ENCODE measurements at places on chromosomes 7 and 10.
A peak's percentile ranks its signal among the peaks of the same experiment; 100 is the strongest.

GRCh38 chr10:97766106-97766810, 5.5 kb downstream of the SFRP5 start:
- no peak for DNase-seq

DNA sequence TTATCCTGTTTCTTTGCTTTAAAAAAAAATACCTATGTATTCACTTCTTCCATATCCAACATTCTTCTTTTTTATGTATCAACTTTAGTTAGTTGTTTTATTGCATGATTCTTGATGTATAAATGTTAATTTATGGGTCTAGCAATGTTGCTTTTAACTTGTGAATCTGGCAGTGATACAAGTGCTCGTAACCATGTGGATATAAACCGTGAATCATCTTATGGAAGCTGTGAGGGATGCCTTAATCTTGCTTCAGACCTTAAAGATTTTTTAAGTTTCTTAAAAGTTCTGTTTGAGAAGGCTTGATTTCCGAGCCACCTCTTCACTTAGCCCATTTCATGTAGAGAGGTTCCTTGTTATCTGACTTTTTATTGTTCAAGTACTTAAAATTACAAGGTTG, 25.9 kb downstream of the HELLS start:
- no peak for DNase-seq

DNA sequence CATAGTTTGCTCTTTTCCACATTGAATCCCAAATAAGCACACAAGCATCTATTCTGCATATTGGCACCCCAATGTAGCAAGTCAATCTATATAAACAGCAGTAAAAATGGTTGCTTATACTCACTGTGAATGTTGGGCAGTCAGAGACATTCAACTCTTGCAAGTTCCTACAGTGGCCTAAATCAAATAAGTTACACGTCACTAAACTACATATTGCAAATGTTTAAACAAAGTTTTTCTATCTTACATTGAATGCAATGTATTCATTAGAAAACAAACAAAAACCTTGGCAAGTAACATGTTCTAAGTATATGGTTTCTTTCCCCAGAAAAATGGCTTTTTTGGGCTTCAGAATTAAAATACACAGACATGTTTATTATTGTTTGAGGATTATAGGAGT, 19.0 kb downstream of the LRRC17 start:
- DNase-seq, result no peak

DNA sequence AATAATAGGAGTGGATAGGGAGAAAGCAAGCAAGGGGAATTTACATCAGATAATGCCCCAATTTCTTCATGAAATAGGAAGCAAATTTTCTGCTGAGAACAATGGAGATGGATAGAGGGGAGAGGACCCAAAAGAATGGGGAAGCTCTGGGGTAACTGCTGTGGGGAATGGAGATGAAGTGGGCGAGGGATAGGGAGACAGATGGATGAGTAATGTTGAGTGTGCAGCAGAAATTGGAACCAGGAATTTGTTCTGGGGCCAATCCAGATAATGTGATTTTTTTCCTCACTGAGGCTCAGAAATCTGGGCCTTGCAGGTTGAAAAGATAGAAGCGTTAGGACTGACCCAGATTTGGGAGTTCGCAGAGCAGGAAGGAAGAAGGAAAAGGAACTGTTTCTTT, 24.5 kb upstream of the MRC1 start:
- no peak for DNase-seq

GRCh38 chr7:25940086-25940906, 211.7 kb upstream of the NFE2L3 start:
- DNase-seq, result no peak

DNA sequence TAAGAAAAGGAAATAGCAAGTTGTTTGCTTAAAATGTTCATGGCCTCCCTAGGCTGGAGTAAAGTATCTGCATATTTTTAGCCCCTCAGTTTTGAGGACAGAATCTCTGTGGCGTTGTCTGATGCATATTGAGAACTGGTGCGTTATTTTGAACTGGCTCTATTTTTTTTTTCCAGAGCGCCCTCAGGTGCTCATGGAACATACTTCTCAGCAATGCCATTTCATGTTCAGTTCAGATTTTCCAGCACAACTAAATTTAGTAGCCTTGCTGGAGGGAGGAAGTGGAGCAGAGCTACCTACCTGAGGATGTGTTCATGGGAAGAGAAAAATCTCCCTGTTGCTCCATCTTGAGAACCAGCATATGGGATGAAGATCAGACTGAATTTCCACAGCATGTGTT, 870.5 kb downstream of the LRMDA start:
- no peak for DNase-seq

DNA sequence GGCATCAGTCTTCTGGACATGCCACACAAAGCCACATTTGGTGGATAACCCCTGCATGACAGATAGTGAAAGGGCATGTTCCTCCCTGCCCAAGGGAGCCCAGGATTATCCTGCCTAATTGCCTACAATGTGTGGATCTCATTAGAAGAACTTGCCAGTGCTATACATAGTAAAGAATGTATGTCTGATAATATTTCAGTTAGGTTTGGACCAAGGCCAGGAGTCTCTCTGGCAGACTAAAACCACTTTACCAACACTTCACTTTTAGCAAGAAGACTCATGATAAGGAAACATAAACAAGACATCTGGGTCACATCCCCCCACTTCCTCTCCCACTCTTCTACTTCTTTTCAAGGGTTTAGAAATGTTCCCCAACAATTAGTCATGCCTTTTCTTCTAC, 196.7 kb downstream of the MTERF1 start:
- DNase-seq, result no peak

GRCh38 chr10:86594535-86594934, 59.8 kb upstream of the OPN4 start:
- no peak for DNase-seq

DNA sequence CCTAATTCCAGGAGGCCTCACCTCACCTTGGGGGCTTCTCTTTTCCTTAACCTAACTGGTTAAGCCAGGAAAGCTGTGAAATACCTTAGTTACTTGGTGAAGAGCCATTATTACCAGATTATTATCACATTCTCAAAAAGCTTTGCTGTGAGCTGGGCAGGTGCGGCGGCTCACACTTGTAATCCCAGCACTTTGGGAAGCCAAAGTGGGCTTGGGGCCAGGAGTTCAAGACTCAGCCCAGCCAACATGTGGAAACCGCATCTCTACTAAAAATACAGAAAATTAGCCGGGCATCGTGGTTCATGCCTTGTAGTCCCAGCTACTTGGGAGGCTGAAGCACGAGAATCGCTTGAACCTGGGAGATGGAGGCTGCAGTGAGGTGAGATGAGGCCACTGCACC, 102.4 kb upstream of the KLF6 start:
- no peak for DNase-seq

- DNase-seq, result no peak
Measured at GRCh38 chr10:2280713-2281300, 543.5 kb upstream of the ADARB2 start.

DNA sequence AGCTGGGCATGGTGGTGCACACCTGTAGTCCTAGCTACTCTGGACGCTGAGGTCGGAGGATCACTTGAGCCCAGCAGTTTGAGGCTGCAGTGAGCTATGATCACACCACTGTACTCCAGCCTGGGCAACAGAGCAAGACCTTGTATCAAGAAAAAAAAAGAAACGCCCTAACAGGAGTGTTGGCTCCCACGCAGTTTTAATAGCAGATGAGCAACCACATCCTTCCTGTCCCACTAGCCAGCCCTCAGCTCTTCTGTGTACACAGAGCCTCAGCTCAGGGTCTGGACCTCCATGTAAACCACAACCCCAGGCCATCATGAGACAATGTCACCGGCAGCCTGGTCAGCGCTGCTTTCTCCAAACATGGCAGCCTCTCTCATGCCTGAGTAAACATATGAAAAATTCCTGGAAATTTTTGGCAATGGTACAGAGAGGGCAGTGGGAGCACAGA, 108.2 kb downstream of the PIP4K2A start:
- peak; percentile 68 for DNase-seq

DNA sequence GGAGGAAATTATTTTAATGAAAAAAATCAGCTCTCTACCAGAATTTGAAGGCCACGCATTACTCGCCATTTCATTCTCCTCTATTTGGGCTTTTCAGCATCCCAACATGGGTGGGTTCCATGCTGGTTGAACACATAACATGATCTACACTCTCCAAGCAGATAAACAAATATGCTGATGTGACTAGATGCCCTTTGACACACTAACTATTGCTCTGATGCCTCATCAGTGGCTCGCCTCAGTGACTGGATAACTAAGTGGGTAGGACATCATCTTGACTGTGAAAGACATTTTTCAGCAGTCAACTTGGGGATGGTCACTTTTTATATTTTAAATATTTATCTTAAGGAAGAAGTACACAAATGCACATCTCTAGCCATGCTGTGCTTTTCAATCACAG, 113.9 kb upstream of the LAMB4 start:
- no peak for DNase-seq

DNA sequence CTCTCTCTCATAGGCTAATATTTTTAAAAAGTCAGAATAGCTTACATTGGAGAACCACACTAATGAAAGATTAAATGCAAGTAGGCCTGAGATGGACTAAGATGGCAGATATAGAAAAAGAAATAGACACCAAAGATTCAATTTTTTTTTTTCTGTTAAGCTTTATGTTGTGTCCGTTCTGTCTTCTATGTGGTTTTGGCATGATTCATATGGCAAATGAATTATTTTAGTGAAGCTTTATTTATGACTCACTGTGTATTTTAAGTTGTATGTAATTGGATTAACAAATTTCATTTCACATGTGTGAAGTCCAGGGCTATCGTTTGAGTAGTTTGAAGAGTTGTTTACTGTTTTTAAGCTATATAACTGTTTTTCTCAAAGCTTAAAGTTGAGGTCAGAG, 214.8 kb downstream of the CAMK1D start:
- peak; percentile 12 for DNase-seq

GRCh38 chr10:31730776-31731175, 197.9 kb downstream of the ARHGAP12 start:
- DNase-seq, result no peak

- DNase-seq, result peak; percentile 56
Measured at GRCh38 chr10:30502266-30503060, 68.5 kb downstream of the MAP3K8 start.

DNA sequence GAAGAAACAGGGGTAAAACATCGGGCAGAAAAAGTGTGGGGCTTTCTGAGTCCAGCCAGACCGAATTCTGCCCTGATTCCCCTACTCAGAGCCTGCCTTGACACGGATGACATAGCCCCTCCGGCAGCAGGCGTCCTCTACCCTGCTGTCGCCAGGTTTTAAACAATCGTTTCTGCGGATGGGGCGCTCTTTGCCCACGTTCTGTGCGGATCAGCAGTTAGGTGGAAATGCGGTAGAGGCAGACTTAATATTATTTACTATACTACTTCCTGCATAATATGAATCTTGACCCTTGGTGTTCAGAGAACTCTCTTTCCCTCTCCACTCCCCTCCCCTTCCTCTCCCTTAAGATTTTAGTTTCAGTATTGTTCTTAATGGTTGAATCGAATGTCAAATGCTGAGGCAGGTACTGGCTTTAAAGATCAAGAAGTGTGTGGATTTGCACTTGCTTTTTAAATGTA, 2.4 kb downstream of the GATA3 start:
- DNase-seq, result peak; percentile 69

- DNase-seq, result no peak
Measured at GRCh38 chr10:8280946-8281345, 226.5 kb downstream of the GATA3 start.

- no peak for DNase-seq
Measured at GRCh38 chr7:129047761-129048160, 7.2 kb downstream of the TNPO3 start.

GRCh38 chr7:131521651-131522163, 34.7 kb downstream of the PODXL start:
- DNase-seq, result no peak

DNA sequence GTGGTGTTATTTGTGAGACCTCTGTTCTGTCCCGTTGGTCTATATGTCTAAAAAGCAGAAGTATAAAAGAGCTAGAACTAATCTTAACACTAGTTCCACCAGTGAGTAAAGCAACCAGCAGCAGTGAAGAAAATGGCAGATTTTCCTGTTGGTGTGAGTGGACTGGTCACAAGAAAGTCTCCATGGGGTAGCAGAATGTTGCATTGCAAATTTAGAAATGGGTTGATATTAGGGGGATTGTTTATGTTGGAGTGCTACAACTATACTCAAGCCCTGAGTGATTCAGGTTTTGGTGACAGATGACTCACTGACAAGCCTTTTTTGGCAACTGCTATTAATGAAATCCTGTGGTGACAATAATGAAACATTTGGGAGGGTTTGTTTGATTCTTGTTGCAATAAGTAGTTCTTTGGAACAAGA, 5.6 kb downstream of the AVL9 start:
- DNase-seq, result peak; percentile 38

- no peak for DNase-seq
Measured at GRCh38 chr10:5645375-5645774, 21.0 kb downstream of the ASB13 start.

DNA sequence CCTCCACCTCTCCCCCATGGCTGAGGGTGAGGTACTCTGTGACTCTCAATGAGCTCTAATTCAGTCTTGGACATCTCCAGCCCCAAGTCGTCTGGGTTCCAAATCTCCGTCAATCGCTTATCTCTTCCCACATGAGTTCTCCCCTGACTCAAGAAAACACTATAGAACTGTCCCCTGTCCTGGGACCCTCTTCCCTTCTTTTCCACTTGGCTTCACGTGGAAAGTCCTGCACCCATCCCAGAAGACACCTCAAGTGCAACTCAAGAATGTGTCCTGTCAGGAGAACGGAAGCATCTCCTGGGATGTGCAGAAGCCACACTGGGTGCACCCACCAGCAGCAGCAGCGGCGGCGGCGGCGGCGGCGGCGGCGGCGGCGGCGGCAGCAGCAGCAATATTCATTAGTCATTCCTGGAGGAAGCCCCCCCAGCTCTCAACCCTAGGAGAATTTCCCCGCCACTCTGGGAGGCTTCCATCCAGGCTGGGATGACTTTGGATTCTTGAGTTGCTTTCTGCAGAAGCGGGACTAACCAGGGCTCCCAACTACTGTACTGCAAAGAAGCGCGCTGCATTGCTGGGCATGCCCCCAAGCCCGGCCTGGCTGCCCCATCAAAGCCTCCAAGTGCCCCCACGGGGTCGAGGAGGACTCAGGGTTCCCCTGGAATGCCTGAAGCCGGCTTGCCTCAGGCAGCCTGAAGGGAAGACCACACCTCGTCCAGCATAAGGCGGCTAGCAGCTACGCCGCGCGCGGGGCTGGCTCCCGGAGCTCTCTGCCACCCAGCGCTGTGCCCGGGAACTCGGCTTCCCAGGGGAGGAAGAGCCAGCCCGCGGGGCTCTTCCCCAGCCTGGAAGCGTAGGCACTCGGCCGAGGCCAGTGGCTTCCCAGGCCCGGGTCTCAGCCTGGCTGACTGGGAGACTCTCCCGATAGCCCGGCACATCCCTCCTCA, 1.0 kb downstream of the CRTAC1 start:
- DNase-seq, result no peak

- no peak for DNase-seq
Measured at GRCh38 chr10:27457261-27457945, 46.7 kb upstream of the RAB18 start.

- DNase-seq, result no peak
Measured at GRCh38 chr10:102682416-102682815, 31.8 kb downstream of the ARL3 start.
